ENCODE measurements at places on chromosomes 4 and X.

- DNase-seq, result no peak
Observed at GRCh38 chrX:150954951-150955350, 28.2 kb upstream of the HMGB3 start.

GRCh38 chrX:5632061-5632614 lies 596.5 kb downstream of the NLGN4X start:
- no peak for DNase-seq

DNA sequence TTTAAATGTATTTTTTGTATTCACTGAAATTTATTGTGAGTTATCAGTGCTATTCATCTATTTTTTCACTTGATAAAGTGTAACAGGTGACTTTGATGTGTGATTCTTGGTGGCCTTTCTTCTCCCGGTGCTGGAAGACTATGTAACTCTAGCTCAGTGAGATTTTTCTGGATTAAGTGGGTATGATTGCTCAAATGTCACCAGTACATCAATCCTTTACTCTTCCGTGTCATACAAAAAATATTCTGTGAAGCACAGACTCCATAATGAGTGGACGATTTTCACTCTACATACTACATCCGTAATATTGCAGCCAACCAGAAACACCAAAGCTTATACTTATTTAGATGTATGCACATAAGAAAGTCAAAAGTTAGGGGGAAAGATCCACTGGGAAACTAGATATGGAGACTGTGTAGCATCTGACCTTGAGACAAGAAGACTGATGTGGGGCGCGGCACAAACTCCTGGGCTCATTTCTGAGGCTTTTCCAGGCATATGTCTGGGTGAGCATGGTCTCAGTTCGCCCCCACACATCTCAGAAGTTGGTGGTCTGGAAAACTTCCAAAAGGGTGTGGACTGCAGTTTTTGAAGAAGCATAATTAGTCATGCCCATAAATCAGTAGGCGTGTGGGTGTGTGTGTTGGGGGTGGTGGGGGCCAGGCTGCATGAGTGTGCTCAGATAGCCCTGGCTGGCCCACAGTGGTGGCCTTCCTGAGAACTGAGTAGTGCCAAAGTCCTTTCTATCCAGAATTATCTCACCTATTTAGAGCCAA lies 53.9 kb upstream of the TENM3 start:
- DNase-seq, result no peak

DNA sequence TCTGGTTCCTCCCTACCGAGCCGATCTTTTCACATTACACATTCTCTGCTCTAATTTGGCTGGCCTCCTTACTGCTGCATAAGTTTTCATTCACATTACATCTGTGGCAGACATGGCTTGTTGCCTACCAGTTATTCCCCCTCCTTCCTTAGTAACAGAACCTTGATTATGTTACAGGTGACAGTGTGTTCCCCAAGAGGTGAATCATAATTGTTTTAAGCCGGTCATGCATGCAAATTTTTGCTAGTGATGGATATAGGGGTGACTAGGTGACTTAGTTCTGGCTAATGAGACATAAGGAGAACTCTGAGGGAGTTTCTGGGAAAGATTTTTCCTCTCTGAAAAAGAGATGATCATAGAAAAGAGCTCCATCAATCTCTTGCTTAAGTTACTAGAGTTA lies 8.4 kb upstream of the LAMP2 start:
- no peak for DNase-seq

DNA sequence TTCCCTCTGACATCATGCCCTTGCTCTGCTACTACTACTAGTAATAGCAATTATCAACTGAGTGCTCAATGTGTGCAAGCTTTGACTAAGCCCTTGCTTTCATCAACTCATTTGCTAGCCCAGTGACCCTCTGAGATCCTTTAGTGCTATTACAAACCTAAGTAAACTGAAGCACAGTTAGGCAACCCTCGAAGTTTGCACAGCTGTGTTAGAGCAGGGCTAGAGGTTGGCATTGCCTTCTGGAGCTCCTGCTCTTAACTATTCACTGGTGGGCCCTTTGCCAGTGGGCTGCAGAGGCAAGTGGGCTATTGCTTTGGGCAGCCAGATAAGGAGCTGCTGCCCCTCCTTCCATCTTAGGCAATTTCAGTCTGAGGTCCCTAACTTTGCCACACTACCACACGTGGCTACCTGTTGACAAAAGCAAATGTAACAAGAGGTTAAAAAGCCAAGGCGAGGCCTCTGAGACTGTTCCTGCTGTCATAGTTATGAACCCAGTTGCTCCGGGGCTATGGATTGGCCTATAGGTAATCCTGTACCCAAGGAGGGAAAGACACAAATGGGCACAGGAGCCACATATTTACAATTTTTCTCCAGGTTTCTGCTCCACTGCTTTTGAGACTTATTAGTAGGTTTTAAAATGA lies 41.5 kb upstream of the ANKRD50 start:
- DNase-seq, result no peak

DNA sequence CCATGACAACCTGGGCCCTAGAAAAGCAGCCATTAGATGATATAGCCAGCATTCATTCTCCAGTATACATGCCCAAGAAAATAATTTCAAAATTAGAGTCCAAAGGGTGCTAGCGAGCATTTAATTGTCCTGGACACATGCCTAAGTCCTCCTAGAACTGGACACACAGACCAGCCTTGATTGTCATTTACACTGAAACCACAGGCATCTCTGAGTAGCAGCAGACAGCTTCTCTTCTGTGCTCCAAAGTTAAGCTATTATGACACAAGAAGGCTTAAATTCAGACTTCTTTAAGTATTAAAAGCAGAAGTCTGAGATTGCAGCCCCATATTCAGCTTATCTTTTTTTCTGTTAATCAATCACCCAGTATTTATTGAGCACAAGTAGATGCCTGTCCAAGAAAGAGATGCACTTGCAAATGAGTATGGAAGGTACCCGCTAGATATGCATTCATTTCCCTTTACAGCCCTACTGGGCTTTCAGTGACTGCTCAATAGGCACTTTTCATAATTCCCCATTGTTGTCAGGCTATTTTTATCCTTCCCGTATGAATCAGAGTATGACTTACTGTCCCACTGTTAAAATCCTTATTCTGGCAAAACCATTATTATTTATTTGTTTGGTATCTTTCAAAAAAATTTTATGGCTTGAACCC lies 374.1 kb downstream of the FBXW7 start:
- no peak for DNase-seq

- DNase-seq, result peak; percentile 91
Observed at GRCh38 chr4:168631241-168632162, 134.7 kb downstream of the PALLD start.

- DNase-seq, result no peak
Observed at GRCh38 chr4:184114431-184114830, 103.2 kb downstream of the ENPP6 start.

DNA sequence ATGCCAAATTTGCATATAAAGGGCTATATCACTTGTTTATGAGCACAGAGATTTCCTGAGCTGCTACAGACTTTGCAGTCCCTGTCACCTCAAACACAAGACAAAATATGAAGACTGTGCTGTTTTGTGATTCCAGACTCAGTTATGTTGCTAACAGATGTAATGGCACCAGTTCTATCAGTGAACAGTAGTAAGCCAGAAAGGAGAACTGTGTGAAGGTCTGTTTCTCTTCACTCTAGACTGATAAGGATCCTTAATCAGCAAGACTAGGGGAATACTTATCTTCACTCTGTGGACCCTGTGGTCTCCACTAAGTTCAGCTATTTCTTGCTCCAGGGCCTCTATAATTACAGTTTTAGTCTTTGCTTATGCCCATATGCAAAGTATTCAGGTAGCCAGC lies 82.7 kb downstream of the ANXA5 start:
- DNase-seq, result no peak

DNA sequence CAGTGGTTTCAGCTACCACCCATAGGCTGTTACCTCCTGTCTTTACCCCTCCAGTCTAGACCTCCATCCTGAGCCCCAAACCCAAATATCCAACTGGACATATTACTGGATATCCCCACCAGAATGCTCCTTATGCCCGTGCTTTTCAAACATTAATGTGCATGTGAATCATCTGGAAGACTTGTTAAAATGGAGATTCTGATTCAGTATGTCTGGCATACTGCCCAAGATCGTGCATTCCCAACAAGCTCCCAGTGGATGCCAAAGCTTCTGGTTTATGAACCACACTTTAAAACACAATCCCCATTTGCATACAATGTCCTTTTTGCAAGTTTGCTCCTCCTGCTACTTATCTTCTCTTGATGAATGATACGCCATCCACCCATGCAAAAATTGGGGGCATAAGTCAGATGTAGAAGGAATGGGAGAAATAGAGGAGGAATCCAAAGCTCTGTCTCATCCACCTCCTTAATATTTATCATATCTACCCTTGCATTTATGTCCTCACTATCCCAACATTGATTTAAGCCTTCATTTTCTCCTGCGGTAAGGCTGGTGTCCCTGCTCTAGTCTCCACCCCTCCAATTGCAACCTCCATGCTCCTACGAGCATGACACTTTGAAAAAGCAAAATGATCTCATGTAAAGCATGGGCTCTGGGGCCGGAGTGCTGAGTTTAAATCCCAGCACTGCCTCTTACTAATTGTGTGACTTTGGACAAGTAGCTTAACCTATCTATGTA lies 7.4 kb upstream of the PGRMC1 start:
- peak; percentile 10 for DNase-seq

- DNase-seq, result peak; percentile 46
Observed at GRCh38 chr4:15234856-15235126, 193.0 kb upstream of the C1QTNF7 start.

- DNase-seq, result peak; percentile 82
Observed at GRCh38 chr4:82784681-82785610, 13.7 kb downstream of the SCD5 start.

DNA sequence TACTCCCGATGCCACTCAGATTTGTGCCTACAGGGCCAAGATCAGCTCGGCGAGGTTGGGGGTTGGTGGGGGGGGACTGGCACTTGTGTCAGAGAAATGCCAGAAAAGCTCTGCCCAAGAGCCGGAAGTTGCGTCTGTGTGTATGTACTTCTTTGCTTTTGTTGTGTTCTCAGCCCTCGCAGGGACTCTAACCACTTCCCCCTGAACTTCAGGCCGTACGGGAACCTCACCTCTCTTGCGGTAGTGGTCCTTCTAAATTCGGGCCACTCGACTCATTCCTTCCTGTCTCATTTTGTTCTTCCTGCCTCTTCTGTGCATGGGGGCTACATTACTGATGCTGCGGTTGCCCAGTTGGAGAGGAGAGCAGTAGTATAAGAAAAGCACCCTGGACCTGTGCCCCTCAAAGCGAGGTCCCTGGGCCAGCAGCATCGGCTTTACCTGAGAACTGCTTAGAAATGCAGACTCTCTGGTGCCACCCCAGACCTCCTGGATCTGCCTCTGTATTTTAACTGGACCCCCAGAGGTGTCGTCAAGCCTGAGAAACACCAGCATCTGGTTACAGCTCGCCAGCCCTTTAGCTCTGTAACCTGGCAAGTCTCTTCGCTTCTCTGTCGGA lies 146.3 kb upstream of the RPS6KA3 start:
- DNase-seq, result no peak

DNA sequence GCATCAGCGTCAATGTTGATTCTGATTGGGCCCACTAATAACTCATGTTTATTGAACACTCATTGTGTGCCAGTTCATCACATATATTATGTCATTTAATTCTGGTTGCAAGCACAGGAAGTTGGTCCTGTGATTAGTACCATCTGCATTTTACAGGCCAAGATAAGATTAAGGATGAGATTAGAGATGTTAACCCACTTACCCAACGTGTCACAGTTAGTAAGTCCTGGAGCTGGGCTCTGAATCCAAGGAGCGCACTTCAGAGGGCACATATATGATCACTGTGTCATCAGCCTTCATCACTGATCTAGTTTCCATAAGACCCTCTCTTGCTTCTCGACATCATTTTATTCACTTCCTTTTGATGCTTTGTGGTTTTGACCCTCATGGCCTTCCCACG lies 205.3 kb upstream of the ANXA3 start:
- no peak for DNase-seq

GRCh38 chrX:119721487-119721886 lies 28.5 kb upstream of the SEPTIN6 start:
- DNase-seq, result no peak

- DNase-seq, result peak; percentile 40
Observed at GRCh38 chrX:134622056-134622812, 36.0 kb downstream of the PLAC1 start.

DNA sequence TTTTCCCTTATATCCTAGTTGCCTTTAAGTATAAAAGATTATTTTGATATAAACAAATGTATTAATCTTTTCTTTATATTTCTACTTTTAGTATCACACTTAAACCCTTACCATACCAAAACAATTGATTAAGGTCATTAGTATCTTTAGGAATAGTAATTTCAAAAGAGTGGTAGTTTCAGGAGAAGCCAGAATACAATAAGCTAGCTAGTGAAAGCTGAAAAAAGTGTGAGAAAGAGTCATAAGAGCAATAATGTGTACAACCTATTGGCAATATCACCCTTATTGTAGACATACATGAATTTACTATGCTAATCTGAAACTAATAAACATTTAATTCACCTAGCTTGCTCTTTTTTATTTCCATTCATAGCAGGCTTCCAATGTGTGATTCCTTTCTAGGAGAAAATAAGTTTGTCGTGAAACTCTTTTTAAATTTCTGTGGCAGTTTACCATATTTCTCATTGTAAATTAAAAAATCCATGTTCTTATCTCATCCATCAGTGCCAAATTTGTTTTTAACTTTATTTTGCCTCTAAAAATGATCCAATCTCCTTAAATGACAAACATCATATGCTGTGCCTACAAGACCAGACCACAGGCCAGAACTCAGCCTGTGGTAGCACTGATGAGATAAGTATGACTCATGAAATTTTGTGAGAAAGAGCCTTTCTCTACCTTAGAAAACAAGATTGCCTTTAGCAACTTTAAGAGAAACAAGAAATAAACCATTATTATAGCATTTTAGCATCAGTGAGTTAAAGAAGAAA lies 8.1 kb downstream of the NEK1 start:
- DNase-seq, result no peak

- no peak for DNase-seq
Observed at GRCh38 chr4:21849077-21849476, 99.5 kb downstream of the KCNIP4 start.

DNA sequence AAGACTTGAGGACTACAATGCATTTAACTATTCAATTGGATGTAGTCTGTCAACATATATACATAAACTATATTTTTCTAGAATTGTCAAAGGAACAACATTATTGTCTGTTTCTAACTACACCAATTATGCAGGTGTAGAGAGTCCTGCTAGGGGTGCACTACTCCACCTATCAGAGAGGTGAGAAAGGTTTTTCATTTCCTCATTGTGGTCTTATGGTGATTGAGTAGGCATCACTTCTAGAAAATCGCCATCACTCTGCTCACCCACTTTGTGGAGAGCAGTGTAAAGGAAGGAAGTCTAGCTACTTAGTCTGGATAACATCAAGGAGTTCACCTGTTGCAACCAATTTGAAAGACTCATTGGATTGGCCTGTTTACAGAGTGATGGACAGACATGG lies 4.4 kb upstream of the ADH1C start:
- DNase-seq, result no peak

DNA sequence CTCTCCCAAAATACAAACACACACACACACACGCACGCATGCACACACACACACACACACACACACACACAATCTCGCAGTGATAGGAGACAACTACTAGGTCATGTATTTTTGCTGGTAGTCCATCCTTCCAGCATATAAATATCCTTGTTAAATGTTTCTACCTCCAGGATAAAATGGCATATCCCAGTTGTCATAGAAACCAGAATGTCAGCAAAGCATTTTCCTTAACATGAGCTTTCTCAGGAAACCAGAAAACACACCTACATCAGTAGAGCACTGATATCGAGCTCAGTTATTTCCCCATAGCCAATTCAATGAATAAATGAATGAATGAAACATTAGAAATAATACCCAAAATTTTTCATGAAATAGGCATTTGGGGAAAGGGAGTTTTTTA lies 115.7 kb downstream of the PWWP3B start:
- no peak for DNase-seq

Measured in eye (tissue), 1 donor.